ENCODE measurements at places on chromosomes 7 and 10. TPM values are rescaled to one million over a fixed set of nuclear protein-coding genes. Genes with fewer than 3 reads are reported as not detected.

Gene TRA2A
- polyA plus RNA-seq, result 177 TPM

Gene CYP3A4
- polyA plus RNA-seq, result 0.17 TPM

Gene SLC13A1
- polyA plus RNA-seq, result 29.7 TPM

Gene MCU
- 44.7 TPM for polyA plus RNA-seq

Gene DUSP5
- polyA plus RNA-seq, result 13.3 TPM

Gene HOXA2
- 10.1 TPM for polyA plus RNA-seq
